DMS79 (cell line): ENCODE measurements at places on chromosomes 4 and X.

DNA sequence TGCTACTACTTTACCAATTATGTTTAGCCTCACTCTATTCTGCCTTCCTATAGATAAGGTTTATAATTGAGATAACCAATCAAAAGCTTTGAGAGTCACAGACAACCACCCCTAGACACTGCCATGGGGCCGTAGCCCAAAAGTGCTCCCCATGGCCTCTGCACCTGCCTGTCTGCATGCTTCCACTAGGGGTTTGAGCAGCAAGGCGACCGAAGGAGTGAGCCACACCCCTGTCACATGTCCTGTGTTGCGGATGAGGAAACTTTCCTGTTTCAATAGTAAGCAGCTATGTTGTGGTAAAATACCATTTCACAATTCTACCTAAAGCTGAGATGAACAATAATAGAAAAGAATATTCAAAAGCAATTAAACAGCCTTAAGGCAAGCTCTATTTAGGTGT, 856.0 kb upstream of the FRG1 start:
- DNase-seq, result no peak

GRCh38 chr4:47717188-47717587, 120.7 kb downstream of the CORIN start:
- DNase-seq, result no peak

DNA sequence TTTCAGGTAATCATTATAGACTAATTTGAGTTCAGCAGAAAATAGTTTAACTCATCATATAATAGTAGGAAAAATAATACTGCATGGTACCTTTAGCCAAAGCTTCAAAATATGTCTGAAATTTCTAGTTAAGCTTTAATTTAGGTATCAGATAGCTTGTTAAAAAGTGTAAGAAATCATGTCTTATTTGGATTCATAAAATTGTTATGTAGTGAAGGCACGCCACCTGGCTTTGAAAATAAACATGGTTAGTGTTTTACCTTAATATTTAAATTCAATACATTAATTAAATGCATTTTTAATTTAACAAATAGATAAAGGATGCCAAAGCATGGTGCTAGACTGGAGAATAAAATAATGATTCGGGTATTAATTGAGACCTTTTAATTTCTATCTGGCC, 211.4 kb downstream of the FSTL5 start:
- no peak for DNase-seq

- DNase-seq, result no peak
These were observed 901 bp downstream of the JADE1 start for GRCh38 chr4:128810331-128810870.

DNA sequence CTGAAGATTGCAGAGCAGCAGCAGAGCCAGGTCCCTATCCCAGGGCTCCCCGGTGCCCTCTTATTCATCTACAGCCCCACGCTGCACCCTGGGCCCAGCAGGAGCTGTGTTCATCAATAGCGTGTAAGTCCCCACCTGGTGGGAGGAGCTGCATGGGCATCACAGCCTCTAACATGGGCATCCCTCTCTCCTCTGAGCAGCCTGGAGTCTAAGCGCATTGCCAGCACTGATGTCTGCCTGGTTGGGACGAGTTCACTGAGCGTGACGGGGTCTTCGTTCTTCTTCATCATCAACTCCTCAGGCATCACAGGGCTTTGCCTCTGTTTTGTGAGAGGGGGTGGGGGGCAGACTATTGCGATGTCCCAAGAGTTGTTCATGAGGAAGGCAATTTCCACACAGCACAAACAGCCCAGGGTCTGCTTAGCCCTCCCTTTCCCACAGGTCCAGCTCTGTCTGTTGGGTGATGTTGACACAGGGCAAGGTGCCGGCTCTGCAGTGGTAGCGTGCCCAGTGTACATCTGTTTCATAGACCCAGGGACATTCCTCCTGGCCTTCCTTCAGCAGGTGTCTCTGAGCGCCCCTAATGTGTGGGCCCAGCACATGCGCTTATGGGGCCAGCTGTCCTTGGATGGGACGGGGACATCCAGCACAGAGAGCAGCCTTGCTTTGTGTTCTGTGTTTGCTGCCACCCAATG, 85.9 kb downstream of the SORCS2 start:
- no peak for DNase-seq

DNA sequence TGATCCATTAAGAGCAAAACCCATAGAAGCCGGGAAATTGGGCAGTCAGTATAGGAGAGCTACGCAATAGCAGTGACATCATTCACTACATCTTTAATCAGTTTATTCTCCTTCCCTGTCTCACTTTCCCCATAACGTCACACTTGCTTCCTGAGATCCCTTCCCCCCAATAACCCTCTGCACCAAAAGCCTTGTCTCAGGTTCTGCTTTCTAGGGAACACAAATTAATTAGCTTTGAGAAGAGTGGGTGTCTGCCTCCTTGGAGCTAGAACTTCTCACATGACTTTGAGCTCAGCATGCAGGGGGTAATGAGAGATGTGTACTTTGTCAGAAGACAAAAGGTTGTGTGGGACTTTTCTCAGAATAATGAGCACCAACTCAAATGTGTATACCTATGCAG, 128.3 kb upstream of the MAOA start:
- DNase-seq, result no peak

DNA sequence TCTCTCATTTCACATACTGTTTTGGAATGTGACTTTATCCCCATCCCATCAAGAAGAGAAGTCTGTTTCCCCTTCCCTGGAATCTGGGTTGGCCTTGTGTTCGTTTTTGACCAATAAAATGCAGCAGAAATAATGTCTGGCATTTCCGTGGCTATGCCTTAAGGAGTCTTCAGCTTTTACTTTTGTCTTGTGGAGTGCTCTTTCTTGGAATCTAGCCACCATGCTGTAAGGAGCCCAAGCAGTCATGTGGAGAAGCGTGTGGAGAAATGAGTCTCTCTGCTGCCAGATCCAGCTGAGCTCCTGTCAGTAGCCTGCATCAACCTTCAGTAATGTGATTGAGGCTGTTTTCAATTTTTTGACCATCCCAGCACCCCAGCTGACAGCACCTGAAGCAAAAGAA, 84.4 kb upstream of the ARMCX2 start:
- no peak for DNase-seq

- DNase-seq, result no peak
These were observed 69.8 kb upstream of the TMEM33 start for GRCh38 chr4:41865306-41865980.

GRCh38 chrX:31545726-31546125, 473.9 kb upstream of the FTHL17 start:
- no peak for DNase-seq

- DNase-seq, result no peak
These were observed 2.5 kb downstream of the TENM3 start for GRCh38 chr4:182245541-182246215.

DNA sequence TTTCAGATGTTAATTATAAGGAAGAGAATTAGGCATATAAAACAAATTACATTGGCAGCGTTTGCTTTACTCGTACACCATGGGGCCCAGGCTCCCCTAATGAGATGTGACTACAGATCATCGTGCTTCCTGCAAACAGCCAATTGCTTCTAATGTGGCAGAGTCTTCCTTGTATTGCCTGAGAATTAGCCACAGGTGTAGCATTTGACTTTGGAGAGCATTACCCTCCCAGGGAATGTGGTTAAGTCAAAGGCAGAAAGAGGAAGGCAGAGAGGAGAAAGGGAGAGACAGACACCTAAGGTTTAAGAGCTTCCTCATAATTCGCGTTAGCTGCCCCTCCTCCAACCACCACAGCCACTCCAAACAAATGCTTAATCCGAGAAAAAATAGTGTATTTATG, 97.0 kb downstream of the MID1IP1 start:
- DNase-seq, result no peak

GRCh38 chr4:121270389-121270788, 106.3 kb upstream of the TNIP3 start:
- no peak for DNase-seq

- DNase-seq, result no peak
These were observed 5.7 kb upstream of the GPR174 start for GRCh38 chrX:79138658-79139241.

DNA sequence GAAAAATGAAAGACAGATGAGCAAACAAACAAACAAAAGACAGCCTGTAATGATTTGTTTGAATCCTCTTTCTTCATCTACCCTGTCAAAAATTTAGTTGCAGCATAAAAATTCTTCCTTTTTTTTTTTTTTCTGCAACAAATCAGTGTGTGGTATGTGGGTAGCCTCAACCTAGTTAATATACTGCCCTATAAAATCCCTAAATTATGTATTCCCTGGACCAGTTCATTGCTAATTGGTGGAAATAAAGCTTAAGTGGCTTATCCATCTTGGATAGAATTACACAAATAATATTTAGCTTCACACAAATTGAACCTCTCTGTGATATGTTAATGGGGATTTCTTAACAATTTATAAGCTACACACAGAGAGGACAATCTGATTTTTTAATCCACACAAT, 208.4 kb downstream of the NDST4 start:
- no peak for DNase-seq

DNA sequence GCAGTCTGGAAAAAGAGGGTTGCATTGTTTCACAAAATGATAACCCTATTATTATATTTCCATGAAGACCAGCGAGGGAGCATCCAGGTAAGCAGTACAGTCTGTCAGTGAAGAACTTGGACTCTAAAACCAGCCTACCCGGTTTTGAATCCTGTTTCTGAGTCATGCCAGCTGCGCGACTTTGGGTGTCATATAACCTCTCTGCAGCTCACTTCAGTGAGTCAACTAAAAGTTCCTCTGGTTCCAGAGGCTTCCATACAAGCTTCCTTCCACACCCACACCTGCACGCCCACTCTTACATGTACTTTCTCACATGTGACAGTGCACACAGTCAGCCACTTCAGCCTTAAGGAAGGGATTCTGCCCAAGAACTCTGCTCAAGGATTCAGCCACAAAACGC, 49.8 kb upstream of the PRPS2 start:
- no peak for DNase-seq

DNA sequence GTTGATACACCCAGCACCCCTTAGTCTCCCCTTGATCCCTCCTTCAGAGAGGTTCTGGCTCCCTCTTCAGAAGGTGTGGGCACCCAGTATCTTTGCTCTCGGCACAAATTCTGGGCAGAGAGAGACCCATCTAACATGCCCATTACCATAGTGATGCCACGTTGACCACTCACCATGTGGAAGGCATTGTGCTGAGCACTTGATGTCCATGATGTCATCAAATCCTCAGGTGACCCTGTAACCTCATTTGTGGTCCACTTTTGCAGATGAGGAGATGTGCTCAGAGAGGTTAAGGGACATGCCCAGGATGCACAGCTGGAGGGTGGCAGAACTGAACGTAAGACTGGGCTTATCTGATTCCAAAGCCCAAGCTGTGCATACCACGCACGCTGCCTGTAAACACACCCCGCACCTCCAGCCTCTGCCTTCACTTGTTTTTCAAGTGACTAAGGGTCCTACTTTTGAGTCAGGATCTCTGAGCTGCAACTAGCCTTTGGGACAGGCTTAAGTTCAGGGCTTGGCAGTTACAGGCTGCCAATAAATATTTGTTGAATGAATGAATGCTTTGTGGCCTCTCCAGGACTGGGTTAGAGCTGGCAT, 55.2 kb downstream of the HTRA3 start:
- DNase-seq, result no peak
